Cardiac fibroblast (primary cell): ENCODE measurements at places on chromosomes 1 and 21.
A peak's percentile ranks its signal among the peaks of the same experiment; 100 is the strongest.

- no peak for DNase-seq
These were observed 147.9 kb upstream of the JUN start for GRCh38 chr1:58931756-58932155.

DNA sequence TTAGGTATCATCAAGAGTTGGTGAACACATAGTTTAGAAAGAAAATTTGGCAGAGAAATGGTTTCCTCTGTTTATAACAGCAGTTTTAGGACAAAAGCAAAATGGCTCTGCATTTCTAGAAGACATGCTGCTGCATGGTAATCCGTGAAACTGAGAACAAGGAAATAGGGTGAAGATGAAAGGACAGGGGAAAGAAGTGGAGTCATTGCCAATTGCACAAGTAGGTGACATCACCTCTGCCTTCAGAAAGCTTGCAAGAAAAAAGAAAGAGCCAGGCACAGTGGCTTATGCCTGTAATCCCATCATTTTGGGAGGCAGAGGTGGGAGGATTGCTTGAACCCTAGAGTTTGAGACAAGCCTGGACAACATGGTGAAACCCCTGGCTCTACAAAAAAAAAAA lies 217.6 kb downstream of the LMX1A start:
- no peak for DNase-seq

- DNase-seq, result no peak
These were observed 25.9 kb downstream of the ATG4C start for GRCh38 chr1:62809788-62810187.

- no peak for DNase-seq
These were observed 739.4 kb upstream of the ADGRL4 start for GRCh38 chr1:79745929-79746328.

DNA sequence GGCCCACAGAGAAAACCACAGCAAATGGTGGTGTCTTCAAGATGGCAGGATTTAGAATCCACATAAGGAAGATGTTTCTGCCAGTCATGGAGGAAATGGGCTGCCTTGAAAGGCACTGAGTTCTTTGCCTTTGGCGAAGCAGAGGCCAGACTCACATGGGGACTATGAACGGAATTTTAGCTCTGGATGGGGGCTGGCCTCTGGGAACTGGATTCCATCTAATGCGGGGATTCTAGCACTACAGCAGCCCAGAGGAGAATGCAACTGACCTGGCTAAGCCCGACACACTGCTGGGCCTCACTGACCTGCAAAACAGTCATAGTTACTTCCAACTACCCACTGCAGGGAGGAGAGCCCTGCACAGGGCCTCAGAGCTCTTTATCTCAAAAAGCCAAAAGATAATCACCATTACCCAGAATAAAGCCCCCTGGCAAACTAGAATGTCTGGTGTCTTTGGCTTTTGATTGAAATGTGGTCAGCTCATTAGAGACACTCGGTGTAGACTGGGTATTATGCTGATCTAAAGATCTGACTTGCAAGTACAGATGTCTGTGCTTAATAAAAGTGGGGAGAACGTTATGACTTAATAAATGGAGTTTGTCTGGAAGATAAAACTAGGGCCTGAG lies 11.6 kb downstream of the HCRTR1 start:
- DNase-seq, result no peak

GRCh38 chr1:32864375-32865019 lies 6.2 kb downstream of the FNDC5 start:
- DNase-seq, result no peak

GRCh38 chr1:20558191-20558590 lies 5.8 kb downstream of the FAM43B start:
- peak; percentile 35 for DNase-seq

DNA sequence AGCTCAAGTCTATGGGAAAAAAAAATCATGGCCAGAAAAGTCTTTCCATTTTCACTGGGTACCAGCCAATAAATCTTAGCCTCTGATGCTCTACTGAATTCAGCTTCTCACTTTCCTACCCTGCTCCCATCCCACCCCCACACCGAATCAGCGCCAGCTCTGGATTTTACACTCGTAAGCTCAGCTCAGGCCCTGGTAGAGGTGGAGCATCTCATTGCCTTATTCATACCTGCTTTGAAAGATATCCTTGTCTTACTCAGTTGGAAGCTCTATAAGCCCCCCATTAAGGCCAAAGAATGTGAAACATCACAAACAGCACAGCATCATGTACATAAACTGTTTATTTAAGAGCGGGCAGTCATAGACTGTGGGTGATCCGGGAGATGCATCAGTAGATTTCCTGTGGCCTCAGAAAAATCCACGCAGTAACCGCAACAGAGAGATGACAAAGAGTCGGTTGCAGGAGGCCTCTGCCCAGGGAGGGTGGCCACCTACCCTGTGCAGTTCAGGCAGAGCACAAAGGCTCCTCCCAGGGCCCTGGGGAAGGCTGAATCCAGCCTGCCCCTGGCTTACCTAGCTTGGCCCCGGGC lies 36.4 kb upstream of the ETS2 start:
- peak; percentile 38 for DNase-seq

GRCh38 chr1:9402256-9402616 lies 109.5 kb downstream of the SPSB1 start:
- no peak for DNase-seq

DNA sequence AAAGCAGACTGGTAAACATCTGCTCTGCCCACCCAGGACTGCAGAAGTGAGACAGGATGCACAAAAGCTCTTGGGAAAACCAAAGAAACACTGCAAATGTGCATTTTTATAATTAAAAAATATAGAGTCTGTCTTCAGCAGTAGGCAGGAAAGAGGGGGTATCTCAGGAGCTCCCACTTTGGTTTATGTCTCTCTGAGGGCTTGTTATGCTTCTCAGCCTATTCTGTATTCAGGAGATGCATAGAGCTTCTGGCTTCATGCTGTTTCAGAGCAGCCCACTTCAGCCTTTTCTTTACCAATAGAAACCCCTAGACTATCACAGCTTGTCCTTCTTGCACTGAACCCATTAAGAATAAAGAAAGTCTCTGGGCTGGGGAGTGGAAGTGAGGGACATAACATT lies 148.0 kb downstream of the ROR1 start:
- DNase-seq, result no peak

DNA sequence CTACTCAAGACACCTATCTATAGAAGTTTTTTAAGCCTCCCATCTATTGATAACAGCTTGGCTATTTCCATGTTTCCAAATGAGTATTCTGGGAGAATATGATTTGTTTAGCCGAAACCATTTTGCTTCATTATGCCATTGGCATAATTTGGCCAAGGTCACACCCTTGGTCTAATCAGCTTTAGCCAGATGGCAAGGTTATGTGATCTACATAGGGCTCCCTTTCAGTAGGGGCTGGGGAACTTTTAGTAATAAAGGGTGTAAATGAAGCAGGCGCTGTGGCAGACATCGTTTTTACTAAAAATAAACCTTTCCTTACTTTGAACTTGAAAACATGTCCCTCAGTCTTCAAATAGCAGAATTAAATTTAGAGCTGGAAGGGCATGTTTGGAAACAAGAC lies 3.0 kb upstream of the PDC start:
- DNase-seq, result no peak

- no peak for DNase-seq
These were observed 126.4 kb downstream of the FAM78B start for GRCh38 chr1:166040202-166040997.

DNA sequence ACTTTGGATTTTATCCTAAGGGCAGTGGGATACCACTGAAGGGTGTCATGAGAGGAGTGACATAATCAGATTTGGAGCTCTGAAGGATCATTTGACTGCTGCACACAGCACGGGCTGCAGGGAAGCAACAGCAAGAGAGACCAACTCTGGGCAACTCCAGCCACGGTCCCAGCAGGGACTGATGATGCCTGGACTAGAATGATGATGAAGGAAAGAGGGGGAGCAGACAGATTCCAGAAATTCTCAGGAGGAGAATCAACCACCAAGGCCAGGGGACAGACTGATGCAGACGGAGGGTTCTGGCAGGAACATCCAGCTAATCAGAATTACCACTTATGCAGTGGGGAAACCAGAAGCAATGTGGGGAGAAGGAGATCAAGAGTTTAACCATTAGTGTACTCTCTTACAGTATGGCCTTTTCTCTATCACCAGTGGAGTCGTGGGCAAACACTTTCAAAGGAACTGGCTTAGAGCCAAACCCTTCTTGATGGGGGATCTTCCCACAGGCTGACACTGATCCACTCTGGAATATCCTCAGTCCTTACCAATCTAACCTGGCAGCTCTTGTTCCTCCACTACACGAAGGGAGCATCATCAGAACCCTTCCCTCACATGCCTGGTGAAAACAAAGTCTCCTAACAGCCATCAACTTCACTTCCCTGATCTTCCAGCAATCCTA lies 3.3 kb downstream of the URB1 start:
- DNase-seq, result peak; percentile 43

GRCh38 chr1:85609976-85610375 lies 29.4 kb downstream of the CCN1 start:
- DNase-seq, result no peak

- no peak for DNase-seq
These were observed 36.5 kb upstream of the KIF21B start for GRCh38 chr1:201059871-201060555.

DNA sequence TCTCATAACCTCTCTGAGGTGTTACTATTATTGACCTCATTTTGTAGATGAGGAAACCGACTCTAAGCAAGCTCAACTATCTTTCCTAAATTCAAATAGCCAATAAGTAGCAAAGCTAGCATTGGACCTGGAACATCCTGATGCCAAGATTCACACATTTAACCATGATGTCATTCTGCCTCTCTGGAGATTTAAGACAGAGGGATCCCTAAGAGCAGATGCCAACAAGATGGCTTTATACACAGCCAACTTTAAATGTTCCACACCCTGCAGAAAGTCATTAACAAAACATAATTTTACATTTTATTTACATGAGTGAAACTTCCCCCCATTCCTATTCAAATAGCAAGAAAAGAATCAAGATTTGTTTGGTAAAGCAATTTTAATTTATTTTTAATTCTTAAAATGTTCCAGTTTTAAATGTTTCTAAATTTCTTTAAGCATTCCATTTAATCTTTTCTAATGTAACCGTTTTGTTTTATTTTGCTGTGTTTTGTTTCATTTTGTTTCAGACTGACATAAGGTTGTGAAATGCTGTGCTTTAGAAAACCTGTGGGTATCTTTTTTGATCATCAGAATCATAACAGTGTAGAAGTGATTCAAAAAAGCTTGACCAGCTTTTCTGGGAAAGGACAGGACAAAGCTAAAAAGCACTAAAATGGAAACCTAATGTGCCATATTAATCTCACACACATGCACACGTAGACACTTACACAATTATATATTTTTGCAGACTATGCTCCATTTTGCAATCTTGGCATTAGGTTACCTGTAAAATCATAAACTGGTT lies 7.6 kb upstream of the VAV3 start:
- no peak for DNase-seq

GRCh38 chr1:97634758-97635157 lies 286.1 kb downstream of the DPYD start:
- no peak for DNase-seq

DNA sequence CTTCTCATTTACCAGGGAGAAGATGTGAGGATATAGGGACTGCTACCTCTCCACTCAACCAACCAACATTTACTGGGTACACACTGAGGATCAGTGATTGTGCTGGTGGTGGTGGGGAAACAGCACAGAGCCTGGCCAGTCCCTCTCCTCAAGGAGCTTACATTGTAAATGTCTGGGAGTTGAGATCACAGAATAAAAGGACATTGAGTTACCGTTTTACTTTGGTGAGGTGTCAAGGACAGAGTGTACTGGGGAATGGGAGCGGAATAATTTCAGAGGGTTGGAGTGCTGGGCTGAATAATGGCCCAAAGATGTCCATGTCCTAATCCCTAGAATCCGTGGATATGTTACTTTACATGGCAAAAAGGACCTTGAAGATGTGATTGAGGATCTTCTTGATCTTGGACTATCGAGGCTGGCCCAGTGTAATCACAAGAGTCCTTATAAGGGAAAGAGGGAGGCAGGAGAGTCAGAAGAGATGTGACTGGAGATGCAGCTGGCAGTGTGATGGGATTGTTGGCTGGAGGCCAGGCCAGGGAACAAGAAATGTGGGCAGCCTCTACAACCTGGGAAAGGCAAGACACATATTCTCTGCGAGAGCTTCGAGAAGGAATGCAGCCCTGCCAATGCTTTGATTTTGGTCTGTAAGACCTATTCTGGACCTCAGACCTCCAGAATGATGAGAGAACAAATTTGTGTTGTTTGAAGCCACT lies 26.6 kb upstream of the RWDD3 start:
- DNase-seq, result no peak

DNA sequence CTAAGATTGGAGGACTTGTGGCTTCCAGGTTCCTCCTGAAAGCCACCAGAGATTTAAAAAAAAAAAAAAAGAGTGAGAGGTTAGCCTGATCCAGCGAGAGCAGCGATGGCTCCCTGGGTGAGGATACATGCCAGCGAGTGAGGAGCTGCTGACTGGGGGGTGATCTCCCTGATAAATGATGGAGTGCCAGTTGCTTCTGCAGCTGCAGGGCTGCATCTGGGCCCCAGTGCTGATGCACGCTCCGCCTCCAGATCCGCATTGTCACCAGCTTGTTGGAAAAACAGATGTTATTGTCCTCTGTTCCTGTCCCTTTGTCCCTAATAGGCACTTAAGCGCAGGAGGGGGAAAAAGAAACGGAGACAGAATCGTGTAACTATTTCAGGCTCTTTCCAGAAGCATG lies 28.6 kb downstream of the UBIAD1 start:
- DNase-seq, result no peak

DNA sequence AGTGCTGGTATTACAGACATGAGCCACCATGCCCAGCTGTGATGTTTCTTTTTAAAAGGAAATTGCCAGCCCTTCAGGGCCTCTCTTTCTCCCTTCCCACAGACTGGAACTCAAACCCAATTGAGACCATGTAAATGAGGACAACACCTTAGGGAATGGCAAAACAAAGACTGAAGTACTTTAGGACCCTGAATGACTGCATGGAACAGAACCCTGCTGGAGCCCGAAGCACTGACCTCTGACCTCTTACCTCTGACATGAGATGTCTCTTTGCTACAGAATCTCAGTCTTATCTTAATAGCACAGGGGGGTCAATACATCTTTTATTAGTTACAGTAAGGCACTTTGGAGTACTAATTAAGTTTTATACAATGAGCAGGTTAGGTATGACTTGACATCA lies 15.5 kb upstream of the DR1 start:
- no peak for DNase-seq

DNA sequence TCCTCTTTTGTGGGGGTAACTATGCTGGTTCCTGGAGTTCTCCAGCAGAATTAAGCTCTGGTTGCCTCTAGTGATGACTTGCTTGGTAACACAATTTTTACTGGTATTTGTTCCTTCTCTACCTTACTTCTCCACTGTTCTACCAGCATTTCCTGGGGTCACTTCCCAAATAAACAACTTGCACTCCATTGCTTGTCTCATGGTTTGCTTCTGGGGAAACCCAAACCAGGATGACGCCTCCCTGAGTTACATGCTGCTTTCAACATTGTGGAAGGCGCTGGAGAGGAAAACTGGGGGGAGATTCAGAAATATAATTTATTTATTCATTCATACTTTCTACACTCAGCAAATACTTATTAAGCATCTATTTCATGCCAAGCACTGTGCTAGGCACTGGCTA lies 55.3 kb upstream of the AK4 start:
- DNase-seq, result no peak

GRCh38 chr1:175864183-175864582 lies 120.8 kb upstream of the TNR start:
- no peak for DNase-seq

GRCh38 chr21:45228171-45228641 lies 59.5 kb downstream of the POFUT2 start:
- peak; percentile 91 for DNase-seq
